ENCODE measurements at places on chromosomes 11 and 22.

DNA sequence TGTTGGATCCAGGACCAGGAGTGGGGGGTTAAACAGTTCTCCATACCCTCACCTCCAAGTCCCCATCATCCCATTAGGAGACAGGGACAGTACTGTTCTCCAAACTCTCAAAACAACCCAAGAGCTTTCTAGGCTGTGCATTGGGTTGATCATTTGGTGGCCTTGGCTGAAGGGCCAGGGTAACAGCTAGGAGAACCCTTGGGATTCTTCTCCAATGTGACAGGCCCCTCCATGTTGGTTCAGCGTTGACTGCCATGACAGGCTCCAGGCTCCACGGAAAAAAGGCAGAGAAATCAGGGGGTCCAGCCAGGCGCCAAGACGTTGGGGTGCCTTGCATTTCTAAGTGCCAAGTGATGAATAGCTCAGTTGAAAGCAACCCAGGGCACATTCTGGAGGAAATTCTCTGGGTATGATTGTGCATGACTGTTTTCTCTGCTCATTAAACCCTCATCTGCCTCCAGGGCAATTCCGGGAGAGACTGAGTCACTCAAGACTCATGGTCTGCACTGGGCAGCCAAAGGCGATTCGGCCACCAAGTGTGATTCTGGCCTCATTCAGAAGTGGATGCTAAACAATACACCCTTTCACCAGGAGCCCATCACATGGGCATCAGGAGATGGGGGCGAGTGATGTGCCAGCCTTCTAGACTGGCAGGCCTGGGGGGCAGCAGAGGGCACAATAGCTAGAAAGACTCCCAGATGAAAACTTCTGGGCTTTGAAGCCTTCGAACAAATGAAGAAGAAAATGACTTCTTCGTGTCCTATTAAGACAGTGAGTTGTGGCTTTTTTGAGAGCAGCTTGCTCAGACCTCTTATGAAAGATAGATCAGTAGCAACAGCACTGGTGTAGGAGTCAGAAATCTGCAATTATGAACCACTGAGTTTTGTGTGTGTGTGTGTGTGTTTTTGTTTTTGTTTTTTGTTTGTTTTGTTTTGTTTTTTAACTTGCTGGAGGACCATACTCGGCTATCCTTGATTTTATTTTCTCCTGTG is 27.7 kb downstream of the CD44 start:
- DNase-seq, result peak; percentile 93

GRCh38 chr11:118151431-118151830 is 1.2 kb downstream of the SCN4B start:
- peak; percentile 34 for DNase-seq

DNA sequence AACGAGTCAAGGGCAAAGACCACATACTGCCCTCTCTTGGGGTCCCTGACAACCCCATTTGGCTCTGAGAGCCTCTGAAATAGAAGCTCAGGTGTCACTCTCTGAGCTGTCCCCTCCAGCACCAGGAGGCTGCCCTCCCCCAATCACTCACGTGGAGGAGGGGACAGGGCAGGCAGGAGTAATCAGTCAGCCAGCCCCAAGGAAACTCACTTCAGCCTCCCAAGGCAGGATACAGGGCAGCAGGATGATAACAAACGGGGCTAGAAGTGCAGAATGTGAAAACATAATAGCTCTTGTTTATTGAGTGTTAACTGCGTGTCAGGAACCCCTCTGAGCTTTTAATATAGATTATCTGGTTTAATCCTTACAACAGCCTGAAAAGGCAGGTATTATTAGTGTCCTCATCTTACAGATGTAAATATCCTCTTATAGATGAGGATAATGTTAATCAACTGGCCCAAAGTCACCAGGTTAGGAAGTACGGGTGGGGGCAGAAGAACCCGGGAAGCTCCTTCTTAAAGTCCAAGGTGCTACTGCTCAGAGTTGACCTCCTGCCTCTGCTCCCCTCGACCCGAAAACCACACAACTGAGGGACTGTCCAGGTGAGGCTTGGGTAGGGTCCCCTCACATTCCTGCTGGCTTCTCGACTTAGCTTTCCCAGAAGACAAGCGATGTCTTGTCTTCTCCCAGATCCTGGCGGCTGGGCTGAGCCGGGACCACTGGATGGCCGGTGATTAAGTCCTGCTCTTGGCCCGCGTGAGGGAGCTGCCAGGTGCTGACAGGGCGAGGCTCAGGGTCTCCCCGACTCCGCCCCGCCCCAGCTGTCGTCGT is 2.7 kb downstream of the CHRM4 start:
- no peak for DNase-seq

- DNase-seq, result no peak
Measured at GRCh38 chr22:47561115-47561675, 798.7 kb downstream of the TBC1D22A start.

Data from iris pigment epithelial cell (primary cell).